Right cardiac atrium (tissue), 5 donors: ENCODE measurements at places on chromosomes 4 and X. TPM values are rescaled to one million over a fixed set of nuclear protein-coding genes. Genes with fewer than 3 reads are reported as not detected.

Gene ATOH1
- not detected for total RNA-seq

Gene HMX1
- total RNA-seq, result not detected

Gene ANAPC4
- 16.0 TPM for total RNA-seq

Gene SSX1
- not detected for total RNA-seq

Gene H2BW2
- total RNA-seq, result not detected

Gene PALLD
- total RNA-seq, result 1,069 TPM

Gene GPM6B
- 12.0 TPM for total RNA-seq

Gene C4orf50
- total RNA-seq, result not detected

Gene GAGE12H
- not detected for total RNA-seq

Gene MAP7D2
- total RNA-seq, result 0.64 TPM

Gene NPY2R
- not detected for total RNA-seq

Gene CT45A3
- not detected for total RNA-seq

Gene PCYT1B
- 11.1 TPM for total RNA-seq

Gene F11
- not detected for total RNA-seq

Gene RNF212
- 1.0 TPM for total RNA-seq

Gene GCNA
- 1.9 TPM for total RNA-seq

Gene TKTL2
- not detected for total RNA-seq

Gene FGFBP2
- total RNA-seq, result 4.2 TPM

Gene RAI2
- total RNA-seq, result 41.0 TPM

Gene RNF128
- 0.25 TPM for total RNA-seq

Gene HSD17B13
- not detected for total RNA-seq

Gene DRD5
- total RNA-seq, result not detected

Gene STOX2
- 17.0 TPM for total RNA-seq
